Stimulated activated CD4-positive, alpha-beta T cell treated with anti-CD3 and anti-CD28 coated beads, Interleukin-1b, Interleukin-23, amount 100 ng/mL, for 4 hours (primary cell): ENCODE measurements at places on chromosomes 3 and 15.

DNA sequence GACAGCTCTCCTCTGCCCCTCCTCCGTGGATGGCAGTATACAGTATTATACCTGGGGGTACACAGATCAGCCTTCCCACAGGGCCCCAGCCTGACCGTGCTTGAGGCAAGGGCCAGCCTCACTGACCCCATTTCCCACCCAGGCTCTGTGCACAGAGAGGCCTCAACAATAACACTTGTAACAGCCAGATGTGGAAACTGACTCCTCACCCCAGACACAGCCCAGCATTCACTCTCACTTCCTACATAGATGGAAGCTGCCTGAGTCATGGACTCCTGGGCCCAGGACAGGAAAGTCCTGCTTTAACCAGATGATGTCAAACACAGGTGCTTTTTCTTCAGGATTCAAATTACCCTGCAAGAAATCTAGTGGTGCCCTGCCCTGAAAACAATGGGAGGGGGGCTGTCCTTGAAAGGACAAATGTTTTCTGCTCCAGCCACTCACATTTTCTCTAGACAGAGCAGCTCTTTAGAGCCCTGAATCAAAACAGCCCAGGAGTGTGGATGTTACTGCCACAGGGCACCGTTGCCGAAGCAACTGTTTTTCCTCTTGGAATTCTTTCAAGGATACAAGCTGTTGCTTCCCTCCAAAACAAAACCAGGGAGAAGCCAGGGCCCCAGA lies 16.4 kb downstream of the CCDC12 start:
- no peak for DNase-seq

GRCh38 chr3:67064105-67064504 lies 66.0 kb downstream of the KBTBD8 start:
- DNase-seq, result no peak

- DNase-seq, result no peak
Measured at GRCh38 chr3:159852821-159853505, 135.7 kb upstream of the IL12A start.

DNA sequence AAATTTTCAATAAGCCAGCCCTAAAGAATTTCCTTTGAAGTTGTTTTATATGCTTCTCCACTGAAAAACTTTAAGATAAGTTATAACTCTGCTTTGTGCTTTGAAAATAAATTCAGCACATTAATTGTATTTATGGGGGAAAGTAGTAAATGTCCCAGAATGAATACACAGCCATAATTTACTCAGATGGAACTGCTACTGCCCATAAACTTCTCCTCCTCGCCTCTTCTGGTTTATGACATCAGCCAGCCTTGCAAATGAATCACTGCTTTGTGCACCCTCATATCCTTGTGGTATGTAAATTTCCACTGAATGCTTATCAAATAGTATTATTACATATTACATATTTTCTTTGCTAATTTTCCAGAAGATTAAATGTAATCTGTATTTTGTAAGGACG lies 302.0 kb downstream of the DIPK2A start:
- no peak for DNase-seq

- no peak for DNase-seq
Measured at GRCh38 chr3:191262650-191263049, 63.6 kb downstream of the OSTN start.

- no peak for DNase-seq
Measured at GRCh38 chr3:129312021-129312639, 33.5 kb downstream of the HMCES start.

- no peak for DNase-seq
Measured at GRCh38 chr15:55823191-55823670, 80.3 kb upstream of the PRTG start.

DNA sequence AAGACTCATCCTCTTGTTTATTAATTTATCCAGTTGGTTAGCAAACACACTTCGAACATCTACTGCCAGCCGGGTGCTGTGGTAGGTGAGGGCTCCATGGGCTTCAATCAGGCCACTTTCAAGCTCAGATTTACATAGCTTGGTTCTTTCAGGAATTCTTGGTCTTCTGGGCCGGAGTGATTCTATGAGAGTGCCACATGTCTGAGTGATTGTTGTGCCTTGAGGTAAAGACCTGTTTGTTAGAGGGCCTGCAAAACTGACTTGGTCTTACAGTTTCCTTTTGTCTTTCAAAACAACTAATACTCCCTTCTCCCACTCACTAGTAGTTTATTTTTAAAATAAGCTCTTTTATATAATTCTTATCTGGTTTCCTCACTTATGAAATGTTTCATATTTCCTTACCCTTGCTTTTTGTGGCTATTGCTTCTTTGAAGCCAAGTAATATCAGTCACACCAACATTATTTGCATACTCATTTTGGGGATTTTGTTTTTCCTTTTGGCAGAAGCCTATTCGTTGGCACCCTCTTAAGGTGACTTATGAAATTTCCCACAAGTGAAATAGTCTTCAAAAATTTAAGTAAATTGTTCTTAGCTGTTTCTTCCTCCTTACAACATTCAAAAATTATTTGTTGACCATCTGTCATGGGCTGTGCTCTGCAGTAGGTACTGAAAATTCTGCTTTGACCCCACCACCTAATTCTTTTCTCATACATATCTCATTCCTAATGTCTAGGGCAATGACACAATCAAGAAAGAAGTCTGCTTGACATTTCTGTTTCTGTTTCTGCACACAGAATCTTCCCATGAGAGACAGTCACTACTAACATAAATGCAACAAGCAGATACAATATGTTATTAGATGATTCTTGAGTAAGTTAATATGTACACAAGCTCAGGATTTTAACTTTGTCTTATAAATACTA lies 120.2 kb downstream of the LRRC28 start:
- DNase-seq, result no peak

DNA sequence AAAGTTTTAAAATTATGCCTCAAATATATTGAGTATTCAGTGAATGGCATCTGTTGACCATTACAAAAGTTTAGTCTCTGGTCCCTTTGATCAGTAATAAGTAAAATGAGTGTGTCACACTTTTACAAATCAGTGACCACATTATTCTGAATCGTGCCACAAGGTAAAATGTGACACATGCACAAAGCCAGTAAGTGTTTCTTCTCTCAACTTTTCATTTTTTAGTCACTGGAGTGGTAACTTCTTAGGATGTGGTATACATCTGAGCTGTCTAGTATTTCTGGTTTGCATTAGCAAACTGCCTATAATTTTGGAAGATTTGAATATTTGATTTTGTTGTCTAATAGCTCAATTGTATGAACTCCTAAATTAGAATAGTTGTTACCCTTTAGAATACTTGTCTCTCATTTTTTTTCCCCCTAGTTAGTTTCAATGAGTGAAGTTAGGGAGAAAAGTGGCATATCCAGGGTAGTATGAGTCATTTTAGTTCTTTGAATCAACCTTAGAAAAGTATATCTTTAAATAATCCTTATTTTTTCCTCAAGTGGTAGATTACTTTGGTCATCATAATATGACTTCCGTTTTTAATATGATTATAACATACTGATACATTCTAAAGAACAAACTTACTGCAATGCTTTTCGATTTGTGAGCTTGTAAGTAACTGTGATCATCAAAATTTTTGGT lies 18.1 kb downstream of the DNAJC13 start:
- no peak for DNase-seq

GRCh38 chr15:68792901-68793766 lies 27.6 kb downstream of the ANP32A start:
- no peak for DNase-seq

- DNase-seq, result no peak
Measured at GRCh38 chr3:82633319-82633718, 871.9 kb upstream of the GBE1 start.

DNA sequence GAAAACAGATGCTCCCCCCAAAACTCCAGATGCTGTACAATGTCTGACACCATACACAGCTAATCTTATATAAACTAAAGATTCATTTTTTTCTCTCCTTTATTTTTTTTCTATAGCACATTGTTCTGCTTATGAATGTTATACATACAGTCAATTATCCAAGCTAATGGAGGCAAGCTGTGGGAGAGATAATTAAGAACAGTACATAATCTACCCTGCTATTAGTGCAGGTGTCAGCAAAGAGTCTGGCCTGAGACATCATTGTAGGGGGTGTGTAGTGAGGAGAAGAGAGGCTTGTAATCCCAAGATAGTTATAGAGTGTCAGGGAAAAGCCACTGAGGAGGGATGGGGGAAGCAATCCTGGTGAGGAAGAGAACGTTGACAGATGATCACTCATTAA lies 25.4 kb upstream of the CHMP2B start:
- no peak for DNase-seq

DNA sequence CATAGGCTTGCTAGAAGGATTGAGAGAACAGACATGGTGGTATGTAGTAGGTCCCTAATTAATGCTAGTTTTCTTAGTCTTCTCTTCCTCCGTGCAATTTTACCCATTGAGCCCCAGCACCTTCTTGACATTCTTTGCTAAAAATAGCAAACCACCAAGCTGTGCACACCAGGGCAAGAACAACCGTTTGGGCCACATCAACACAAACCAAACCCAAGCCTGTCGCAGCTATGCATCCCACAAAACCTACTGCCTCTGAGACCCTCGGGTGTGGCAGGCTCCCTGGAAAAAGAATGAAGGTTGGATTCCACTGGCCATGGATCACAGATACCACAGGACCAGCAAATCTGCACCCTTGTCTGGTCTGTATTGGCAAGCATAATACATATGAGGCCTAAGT lies 27.1 kb downstream of the HEG1 start:
- DNase-seq, result no peak

GRCh38 chr3:72679540-72680198 lies 168.6 kb downstream of the SHQ1 start:
- DNase-seq, result no peak

GRCh38 chr3:103963599-103963998 lies 1403.1 kb upstream of the ALCAM start:
- DNase-seq, result no peak

GRCh38 chr15:71780115-71780976 lies 30.0 kb upstream of the NR2E3 start:
- DNase-seq, result peak; percentile 12

GRCh38 chr3:102207151-102207571 lies 227.7 kb upstream of the ZPLD1 start:
- no peak for DNase-seq

DNA sequence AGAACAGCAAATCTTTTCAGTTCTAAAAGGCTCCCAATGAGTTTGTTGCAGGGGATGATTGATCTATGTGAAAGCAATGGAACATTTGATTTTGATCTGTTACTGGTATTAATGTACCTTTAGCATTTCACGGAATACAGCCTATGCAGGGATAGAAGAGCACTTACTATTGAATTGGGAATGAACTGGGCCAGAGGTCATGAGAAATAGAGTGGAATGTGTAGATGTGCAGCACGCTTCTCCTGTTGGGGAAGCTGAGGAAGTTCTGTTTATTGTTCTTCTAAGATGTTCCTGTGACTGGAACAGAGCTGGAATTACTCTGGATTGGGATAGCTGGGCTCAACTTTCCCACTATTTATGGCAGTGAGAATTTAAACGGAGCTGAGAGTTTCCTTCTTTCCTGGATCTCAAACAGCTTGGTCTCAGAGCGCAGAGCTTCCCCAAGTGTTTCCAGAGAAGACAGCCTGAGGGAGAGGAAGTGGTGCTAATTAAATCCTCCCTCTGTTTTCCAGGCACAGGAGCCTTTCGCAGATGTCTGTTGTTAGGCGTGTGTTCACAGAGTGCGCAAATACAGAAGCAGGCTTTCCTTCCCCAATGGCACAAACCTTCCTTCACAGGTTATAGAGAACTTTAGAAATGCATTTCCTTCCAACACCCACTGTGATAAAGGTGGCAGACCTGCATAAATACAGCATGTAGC lies 32.5 kb downstream of the TPRG1 start:
- DNase-seq, result no peak

- DNase-seq, result no peak
Measured at GRCh38 chr15:99409560-99409959, 156.2 kb upstream of the MEF2A start.

DNA sequence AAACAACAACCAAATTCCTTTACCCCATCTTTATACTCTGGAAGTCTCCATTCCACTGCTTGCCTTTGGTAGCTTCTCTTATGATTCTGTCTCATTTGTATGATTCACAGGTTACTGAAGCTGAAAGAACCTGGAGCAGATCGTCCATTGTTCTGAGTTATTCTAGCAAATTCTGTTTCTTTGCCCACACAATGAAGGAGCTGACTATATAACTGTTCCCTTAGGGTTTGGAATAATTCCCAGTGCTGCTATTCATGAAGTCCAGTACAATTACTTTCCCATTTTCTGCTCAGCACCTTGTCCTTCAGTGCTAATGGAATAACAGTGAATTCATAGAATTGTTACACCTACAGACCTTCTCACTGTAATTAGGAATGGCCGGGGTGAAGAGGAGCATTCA lies 167.8 kb downstream of the CHST2 start:
- no peak for DNase-seq

- no peak for DNase-seq
Measured at GRCh38 chr3:43919029-43919428, 228.3 kb downstream of the ABHD5 start.

GRCh38 chr3:185207931-185208746 lies 45.7 kb downstream of the EHHADH start:
- DNase-seq, result no peak

DNA sequence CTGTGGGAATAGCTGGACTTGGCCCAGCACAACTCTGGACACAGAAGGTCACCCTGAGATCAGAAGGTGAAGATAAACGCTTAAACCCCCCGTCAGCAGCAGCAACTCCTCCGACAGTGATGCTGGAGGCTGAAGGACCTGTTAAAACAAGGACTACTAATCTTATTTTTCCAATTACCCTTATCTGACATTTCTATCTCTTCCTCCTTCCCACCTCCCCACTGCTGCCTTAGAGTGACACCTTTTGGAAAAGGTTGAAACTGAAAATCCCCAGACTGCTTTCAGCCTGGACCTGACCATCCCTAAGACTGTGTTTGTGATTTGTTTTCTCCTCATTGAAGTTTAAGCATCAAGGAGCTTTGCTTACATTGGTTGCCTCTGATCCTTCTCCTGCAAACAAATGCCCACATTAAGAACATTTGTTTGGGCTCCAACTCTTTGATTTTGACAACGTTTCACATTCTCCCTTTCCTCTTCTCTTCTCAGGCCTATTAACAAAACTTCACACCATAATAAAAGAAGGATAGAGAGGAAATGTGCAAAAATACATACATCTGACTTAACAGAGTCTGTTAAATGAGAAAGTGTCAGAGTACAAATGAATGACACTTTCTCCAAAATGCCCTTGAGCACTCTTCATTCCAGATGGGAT lies 410.6 kb upstream of the WNT5A start:
- no peak for DNase-seq

DNA sequence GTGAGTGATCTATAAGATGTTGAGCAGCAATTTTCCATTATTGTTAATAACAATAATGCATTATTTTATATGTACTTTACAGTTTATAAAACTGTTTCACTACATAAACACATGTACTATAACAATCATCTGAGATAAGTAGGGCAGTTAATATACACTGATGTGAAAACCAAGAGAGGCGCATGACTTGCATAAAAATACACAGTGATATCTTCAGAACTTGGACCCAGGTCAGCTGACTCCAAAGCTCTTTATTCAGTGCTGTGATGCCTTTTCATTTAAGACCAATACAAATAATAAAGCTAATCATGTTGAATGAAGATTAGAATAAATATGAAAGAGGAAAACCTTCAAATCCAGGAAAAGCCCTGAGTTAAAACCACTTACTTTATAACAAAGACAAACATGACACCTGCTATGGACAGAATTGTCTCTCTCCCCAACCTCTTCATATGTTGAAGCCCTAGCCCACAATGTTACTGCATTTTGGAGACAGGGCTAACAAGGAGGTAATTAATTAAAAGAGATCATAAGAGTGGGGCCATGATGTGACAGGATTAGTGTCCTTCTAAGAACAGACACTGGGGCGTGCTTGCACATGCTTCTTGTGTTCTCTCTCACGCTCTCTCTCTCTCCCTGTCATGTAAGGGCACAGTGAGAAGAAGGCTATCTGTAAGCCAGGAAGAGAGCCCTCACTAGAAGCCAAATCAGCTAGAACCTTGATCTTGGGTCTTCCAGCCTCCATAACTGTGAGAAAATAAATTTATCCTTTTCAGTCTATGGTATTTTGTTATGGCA lies 55.8 kb upstream of the TSPAN3 start:
- no peak for DNase-seq
